ENCODE measurements at places on chromosomes 12 and 14.

DNA sequence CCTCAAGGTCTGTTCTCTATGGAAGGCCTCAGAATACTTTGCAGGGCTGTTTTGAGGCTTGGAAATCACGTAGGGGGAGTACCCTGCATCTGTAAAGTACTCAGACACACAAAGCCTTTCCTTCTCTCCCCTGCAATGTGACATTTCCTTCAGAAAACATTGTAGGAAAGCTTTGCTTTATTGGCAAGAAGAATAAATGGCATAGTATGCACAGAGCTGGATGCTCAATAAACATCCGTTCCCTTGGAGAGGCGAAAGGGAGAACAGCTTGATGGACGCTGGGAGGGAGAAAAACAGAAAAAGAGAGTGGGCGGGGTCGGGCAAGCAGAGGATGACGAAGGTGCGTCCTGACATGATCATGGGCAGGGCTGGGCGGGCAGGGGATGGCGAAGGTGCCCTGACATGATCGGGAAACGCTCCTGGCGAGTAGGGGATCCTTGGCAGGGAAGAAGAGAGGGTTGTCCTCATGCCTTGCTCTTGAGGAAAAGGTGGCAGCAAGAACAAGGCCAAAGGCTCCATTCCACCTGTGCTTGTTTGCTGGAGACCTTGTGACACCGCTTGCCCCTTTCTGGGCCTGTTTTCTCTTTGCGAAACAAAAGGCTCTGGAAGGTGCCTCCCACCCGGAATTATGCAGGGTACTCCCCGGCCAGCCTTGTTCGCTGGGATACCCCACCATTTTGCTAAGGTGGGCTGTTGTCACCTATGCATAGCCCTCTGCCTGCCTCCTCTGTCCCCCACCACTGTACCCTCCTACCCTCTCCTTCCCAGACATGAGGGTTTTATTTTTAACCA is 21.1 kb downstream of the IRF2BPL start:
- DNase-seq, result no peak

DNA sequence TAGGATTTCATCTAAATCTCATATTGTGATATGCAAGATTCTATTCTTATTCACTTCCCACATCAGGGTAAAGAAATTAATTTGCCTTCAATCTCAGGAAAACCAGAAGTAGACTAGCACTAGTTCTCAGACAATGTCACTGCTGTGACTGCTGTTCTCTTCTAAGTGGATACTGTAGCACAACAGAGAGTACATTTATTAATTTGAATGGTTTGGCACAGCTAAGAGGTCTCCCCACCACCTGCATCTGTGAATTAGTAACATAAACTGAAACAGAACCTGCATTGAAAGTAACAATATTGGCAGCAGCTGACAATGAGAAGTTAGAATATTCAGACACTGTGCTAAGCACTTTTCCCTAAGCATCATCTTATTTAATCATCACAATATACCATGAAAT is 253.1 kb downstream of the PDZRN4 start:
- DNase-seq, result no peak

DNA sequence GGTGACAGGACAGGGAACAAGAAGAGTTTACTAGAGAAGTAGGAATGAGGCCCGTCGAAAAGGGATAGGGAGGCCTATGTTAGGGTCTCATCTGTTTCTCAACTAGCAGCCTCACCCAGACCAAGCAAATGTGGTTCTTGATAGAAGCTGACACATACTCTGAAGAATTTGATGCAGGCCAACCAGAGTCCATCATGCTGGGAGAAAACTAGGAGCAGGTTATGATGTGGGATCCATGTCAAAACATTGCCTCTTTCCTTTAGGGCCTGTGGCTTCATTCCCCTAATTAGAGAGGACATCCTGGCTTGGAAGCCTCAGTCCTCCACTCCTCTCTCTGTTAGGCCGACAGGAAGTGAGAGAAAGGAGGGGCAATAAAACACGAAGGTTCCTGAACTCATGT is 122.8 kb downstream of the NTF3 start:
- DNase-seq, result no peak

GRCh38 chr12:53579545-53579955 is 46.6 kb downstream of the ATF7 start:
- DNase-seq, result no peak

DNA sequence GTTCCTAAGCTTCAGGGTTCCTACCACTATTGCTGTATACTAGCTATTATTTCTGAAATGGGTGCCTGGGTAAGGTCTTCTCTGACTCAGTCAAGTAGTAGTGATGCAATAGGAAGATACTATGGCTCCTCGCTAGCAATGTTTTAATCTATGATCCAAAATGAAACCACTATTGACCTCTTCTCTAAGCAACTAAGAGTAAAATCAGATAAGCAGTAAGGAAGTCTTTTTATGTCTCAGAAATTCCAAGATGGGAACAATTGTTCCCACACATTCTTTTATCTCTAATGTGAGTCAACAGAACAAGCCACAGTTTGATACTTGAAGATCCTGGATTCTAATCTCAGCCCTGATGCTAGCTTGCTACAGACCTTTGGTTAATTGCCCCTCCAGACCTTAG is 45.1 kb downstream of the AREL1 start:
- DNase-seq, result no peak

DNA sequence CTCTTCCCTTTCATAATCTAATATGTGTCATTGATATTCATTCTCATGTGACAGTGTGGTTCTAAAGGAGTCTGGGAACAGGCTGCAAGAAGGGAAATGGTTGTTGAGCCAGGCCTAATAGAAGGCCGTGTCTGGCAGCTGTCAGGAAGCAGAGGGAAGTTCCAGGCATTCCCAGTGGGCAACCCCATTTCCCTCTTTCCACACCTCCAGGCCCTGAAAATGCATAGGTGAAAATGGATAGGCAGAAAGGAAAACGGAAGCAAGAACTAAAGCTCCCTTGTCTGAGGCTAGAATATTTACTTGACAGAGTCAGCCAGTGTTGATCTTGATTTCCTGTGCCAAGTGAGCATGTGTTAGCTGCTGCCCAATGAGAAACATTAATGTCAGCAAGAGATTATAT is 97.7 kb downstream of the PPM1A start:
- DNase-seq, result no peak

GRCh38 chr12:11600199-11600598 is 49.3 kb upstream of the ETV6 start:
- DNase-seq, result no peak

DNA sequence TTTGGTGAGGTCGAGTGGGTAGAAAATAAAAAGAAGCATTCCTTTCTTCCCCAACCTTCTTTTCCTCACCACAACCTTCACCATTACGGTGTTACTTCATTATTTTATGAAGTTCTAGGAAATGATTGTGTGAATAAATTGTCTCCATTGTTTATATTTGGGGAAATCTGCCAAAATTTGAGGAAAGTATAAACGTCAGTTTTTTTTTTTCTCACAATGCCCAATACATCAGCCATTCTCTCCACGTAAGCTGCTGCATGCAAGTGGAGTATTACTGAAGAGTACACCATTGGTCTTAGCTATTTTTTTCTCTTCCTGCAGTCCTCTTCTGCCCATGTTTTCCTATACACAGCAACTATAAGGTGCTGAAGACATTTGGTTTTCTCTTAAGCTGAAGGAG is 9.1 kb upstream of the POLR3B start:
- no peak for DNase-seq

- DNase-seq, result no peak
Observed at GRCh38 chr12:38785381-38785780, 120.0 kb downstream of the CPNE8 start.

DNA sequence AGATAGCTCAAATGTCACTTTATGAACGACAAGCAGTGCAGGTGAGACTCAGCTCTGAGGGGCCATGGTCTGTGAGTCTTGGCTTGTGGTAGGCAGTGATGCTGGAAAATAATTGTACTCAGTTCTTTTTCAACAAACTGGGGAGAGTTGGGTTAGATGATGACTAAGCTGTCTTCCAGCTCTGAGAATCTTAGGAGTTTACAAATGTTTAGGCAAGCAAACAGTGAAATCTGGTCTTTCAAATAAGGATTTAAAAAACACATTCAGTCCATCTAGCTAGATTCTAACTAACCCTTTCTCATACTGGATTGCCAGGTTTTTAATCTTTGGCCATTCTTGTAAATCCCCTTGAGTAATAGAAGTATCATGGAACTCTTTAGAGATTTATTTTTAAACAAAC is 3.4 kb downstream of the PHC1 start:
- no peak for DNase-seq

DNA sequence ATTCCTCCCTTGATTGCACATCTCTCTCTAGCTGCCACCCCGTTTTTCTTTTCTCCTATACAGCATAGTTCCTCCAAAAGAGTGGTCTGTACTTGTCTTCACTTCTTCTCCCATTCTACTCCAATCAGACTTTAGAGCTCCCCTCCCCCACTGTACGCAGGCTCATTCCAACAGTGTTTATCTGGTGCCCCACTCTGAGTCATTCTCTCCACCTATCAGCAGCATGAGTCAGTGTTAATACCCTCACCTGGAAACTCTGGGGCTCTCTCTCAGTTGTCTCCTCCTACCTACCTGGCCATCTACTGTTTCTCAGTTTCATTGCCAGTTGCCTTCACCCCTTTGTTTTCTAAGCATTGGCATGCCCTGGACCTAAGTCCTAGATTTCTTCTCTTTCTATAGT is 175.1 kb upstream of the ARHGAP5 start:
- DNase-seq, result no peak

GRCh38 chr14:73757381-73757780 is 43.2 kb upstream of the PNMA1 start:
- no peak for DNase-seq

GRCh38 chr12:62848418-62848817 is 86.5 kb downstream of the PPM1H start:
- no peak for DNase-seq

DNA sequence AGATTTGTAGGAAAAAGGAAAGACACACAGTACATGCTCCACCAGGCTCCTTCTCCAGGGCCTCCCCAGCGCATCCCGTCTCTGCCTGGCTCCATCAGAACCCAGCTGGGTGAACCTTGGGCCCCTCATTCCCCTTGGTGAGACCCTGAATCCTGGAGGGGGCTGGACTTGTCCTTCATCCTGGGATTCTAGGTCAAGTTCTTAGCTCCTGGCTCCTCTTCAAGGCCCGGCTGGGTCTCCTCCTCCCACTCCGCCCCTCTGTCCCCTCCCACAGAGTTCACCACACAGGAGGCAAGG is 49.2 kb downstream of the PSMA6 start:
- no peak for DNase-seq

DNA sequence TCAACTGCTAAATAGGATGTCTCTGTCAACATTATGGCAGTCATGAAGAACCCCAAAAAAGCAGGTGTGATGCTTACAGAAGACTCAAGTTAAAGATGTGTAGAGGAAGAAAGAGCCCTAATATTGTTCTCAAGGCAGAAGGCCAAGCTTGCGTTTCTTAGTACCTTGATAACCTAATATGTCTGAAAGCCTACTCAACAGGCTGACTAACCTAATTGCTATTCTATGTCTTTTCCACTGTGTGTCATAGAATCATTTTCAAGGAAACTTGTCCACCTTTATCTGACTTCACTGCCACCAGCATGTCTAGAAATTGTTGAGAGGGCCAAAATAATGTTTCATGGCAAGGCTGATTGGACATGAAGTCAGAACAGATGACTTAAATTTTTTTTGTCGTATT is 373.2 kb downstream of the BTG1 start:
- no peak for DNase-seq

- DNase-seq, result no peak
Observed at GRCh38 chr12:28569698-28570411, 379.6 kb downstream of the CCDC91 start.

DNA sequence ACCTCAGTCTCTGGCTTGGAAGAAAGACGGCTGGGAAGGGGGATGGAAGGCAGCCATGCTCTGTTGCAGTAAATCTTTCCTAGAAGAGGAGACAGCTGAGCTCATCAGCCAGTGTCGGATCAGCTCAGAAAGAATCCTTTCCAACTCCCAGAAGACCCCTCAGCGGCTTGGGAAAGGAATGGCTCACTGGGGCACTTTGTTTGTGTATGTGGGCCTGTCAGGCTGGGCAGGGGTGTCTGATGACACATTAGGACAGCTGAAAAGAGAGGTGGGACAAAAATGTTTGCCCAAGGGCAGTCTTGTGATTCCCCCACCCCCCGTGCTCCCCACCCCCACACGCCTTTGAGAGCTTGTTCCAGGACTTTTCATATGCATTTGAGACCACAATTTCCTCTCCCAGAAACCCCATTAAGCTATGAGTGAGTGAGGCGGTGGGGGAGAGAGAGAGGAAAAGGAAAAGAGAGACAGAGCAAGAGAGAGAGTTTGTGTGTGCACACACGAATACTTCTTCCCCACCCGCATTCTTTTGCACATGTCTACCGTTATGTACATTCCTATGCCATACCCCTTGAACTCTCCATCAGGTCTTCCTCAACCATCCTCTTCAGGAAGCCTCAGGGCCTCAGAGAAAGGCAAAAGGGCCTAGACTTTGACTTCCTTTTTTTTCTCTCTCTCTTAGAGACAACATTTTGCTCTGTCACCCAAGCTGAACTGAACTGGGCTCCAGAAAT is 198.9 kb downstream of the ZFP36L1 start:
- no peak for DNase-seq
